ENCODE measurements at places on chromosomes 3 and 15. TPM values are rescaled to one million over a fixed set of nuclear protein-coding genes. Genes with fewer than 3 reads are reported as not detected.

AP3B2 gene
- total RNA-seq = 24.7 TPM

XRN1 gene
- total RNA-seq = 59.7 TPM

ABHD6 gene
- total RNA-seq = 4.9 TPM

GHSR gene
- not detected for total RNA-seq

IGSF10 gene
- 0.24 TPM for total RNA-seq

FGF12 gene
- 15.7 TPM for total RNA-seq

- DNase-seq = peak; percentile 62
- no peak overlapping the region for H3K27ac ChIP-seq
- no peak overlapping the region for H3K4me3 ChIP-seq
- H3K4me1 ChIP-seq = peaks cover 45% of the 10 kb centered on the region
- peaks cover 10% of the 10 kb centered on the region for H3K27me3 ChIP-seq
Observed at GRCh38 chr3:195546130-195546560, 3.0 kb upstream of the PPP1R2 start.

- no peak overlapping the region for H3K27ac ChIP-seq
- no peaks in the 10 kb centered on the region for H3K27me3 ChIP-seq
- no peak overlapping the region for H3K4me3 ChIP-seq
- no peak for DNase-seq
- H3K4me1 ChIP-seq = no peaks in the 10 kb centered on the region
- no peaks in the 10 kb centered on the region for H3K36me3 ChIP-seq
Observed at GRCh38 chr3:191300422-191300821, 28.8 kb upstream of the CCDC50 start.

- no peak for DNase-seq
- H3K4me1 ChIP-seq = peaks cover 7% of the 10 kb centered on the region
- H3K27me3 ChIP-seq = peaks cover 96% of the 10 kb centered on the region
- H3K36me3 ChIP-seq = no peaks in the 10 kb centered on the region
- H3K27ac ChIP-seq = no peak overlapping the region
- no peak overlapping the region for H3K4me3 ChIP-seq
Observed at GRCh38 chr3:127410678-127411077, 122.8 kb upstream of the PRR20G start.

- H3K4me3 ChIP-seq = no peak overlapping the region
- peaks cover 9% of the 10 kb centered on the region for H3K4me1 ChIP-seq
- no peaks in the 10 kb centered on the region for H3K27me3 ChIP-seq
- H3K27ac ChIP-seq = no peak overlapping the region
Observed at GRCh38 chr15:99406120-99406519, 154.8 kb downstream of the LRRC28 start.

- no peak overlapping the region for H3K27ac ChIP-seq
- no peak for DNase-seq
- no peak overlapping the region for H3K4me3 ChIP-seq
- no peaks in the 10 kb centered on the region for H3K36me3 ChIP-seq
- H3K4me1 ChIP-seq = peaks cover 9% of the 10 kb centered on the region
- H3K27me3 ChIP-seq = no peaks in the 10 kb centered on the region
Observed at GRCh38 chr3:110164632-110165369, 827.5 kb upstream of the DPPA4 start.

DNA sequence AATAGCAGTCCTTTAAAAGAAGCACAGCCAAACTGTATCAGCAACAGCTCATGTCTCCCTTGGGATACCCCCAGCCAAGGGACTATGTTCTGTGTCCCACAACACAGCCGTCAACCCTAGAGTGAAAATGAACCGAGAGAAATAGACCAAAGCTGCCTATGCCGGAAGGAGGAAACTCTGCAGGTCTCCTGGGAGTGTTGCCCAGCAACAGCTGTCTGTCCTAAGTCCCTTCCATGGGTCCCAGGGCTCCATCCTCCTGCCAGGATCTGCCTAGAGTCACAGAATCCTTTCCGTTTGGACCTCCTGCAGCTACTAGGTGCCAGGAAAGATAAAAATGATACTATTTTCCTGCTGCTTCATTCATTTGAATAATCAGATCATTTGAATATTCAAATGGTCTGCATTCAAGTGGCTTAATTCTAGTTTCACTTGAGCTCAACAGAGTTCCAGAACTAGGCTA, 53.1 kb downstream of the TRANK1 start:
- no peaks in the 10 kb centered on the region for H3K27me3 ChIP-seq
- H3K4me3 ChIP-seq = no peak overlapping the region
- DNase-seq = no peak
- no peaks in the 10 kb centered on the region for H3K4me1 ChIP-seq
- H3K36me3 ChIP-seq = no peaks in the 10 kb centered on the region

DNA sequence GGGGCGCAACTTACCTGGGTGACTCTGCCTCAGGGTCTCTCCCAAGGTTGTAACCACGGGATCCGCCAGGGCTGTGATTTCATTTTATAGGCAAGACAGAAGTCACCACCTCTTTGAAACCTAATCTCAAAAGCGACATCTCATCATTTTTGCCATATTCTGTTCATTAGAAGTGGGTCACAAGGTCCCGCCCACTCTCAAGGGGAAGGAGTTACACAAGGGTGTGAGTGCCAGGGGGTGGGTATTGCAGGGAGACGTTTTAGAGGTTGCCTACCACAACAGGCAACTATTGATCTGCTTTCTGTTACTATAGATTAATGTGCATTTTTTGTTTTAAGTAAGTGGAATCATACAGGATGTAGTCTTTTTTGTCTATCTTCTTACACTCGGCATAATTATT, 56.6 kb upstream of the ADPGK start:
- no peak overlapping the region for H3K27ac ChIP-seq
- no peak overlapping the region for H3K4me3 ChIP-seq
- no peaks in the 10 kb centered on the region for H3K4me1 ChIP-seq
- H3K36me3 ChIP-seq = no peaks in the 10 kb centered on the region
- DNase-seq = no peak

DNA sequence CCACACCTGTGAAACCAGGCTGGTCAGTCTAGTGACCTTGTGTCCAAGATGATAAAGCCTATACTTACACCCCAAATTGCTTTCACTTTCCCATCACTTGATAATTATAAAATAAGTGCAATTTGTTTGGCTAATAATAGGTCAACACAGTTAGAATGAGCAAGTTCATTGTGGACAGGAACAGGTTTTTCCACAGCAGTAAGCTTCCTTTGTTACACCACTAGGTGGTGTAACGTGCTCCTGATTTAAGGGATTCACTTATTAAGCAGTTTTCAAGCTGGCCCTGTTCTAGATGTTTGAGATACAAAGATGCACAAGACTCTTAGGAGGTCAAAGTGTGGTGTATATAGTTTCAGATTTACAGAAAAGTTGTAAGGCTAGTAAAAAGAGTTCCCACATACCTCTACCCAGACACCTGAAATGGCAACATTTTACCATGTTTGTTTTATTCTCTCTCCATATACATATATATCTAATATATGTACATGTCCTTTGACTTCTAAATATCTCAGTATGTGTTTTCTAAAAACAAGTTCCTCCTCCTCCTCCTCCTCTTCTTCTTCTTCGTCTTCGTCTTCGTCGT, 6.8 kb upstream of the MFSD1 start:
- H3K27me3 ChIP-seq = no peaks in the 10 kb centered on the region
- H3K27ac ChIP-seq = no peak overlapping the region
- H3K36me3 ChIP-seq = peaks cover 10% of the 10 kb centered on the region
- H3K4me1 ChIP-seq = peaks cover 39% of the 10 kb centered on the region
- DNase-seq = peak; percentile 45
- no peak overlapping the region for H3K4me3 ChIP-seq

- peaks cover 18% of the 10 kb centered on the region for H3K36me3 ChIP-seq
- peak overlapping the region; percentile 58 for H3K27ac ChIP-seq
- no peaks in the 10 kb centered on the region for H3K27me3 ChIP-seq
- peaks cover 8% of the 10 kb centered on the region for H3K4me1 ChIP-seq
Observed at GRCh38 chr3:120449701-120450599, 842 bp downstream of the FSTL1 start.

- peak overlapping the region; percentile 76 for H3K4me3 ChIP-seq
- H3K36me3 ChIP-seq = peaks cover 13% of the 10 kb centered on the region
- H3K4me1 ChIP-seq = peaks cover 7% of the 10 kb centered on the region
Observed at GRCh38 chr3:127546970-127547733, 43.4 kb downstream of the TPRA1 start.

DNA sequence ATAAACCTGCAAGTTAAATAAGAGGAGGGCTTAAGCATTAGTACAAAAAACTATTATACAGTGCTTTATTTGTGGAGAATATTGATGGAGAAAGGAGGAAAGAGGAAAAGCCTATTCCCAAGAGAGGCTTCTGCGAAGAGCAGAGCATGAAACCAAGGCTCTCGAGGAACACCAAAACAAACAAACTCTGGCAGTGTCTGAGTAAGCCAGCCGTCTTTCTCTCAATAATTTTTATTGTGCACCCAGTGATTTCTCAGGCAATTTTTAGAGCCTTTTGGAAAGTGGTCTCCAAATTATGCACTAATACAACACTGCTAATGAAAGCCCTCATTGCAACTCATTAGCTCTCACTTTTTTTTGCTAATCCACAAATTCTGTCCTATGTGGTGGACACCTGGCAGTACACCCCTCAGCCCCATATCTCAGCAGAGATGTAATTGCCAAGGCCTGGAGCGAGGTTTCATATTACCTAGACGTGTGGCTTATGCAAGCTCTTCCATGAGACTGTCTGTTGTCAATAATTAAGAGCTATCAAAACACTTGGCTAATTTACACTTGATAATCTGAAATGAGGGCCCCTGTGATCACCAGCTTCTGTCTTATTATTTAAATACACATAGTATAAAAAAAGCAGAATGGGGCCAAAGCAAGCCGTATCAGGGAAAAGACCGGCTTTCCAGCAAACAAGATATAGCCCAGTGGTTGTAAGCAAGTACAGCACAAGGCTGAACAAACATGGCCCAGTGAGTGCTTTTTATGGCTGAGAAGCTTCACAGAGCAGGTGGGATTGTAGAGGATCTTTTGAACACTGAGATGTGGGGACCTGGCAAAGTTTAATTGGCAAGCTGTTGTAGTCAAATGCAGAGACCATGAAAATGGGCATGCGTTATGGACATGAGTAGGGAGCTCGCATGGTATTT, 216.9 kb downstream of the ROBO2 start:
- no peak overlapping the region for H3K27ac ChIP-seq
- H3K4me1 ChIP-seq = no peaks in the 10 kb centered on the region
- no peak for DNase-seq
- H3K4me3 ChIP-seq = no peak overlapping the region
- H3K27me3 ChIP-seq = no peaks in the 10 kb centered on the region

DNA sequence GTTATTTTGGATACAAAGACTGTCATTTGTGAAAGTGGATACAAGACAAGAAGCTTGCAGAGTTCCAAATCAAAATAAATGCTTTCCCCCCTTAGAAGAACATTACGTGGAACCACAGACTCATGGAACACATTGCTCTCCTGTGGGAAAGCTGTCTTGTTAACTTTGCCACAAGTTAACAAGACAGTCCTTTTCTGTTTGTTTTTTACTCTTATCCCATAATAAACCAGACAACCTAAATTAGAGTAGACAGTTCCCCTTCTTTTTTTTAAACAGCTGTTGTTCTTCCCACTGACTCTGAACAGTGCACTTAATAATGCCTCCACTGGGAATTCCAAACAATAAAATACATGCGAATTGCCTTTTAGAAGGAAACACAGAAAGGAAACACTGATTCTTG, 255.3 kb upstream of the UBE2E2 start:
- H3K4me1 ChIP-seq = no peaks in the 10 kb centered on the region
- no peak overlapping the region for H3K4me3 ChIP-seq
- no peak for DNase-seq
- no peak overlapping the region for H3K27ac ChIP-seq
- no peaks in the 10 kb centered on the region for H3K27me3 ChIP-seq
- H3K36me3 ChIP-seq = no peaks in the 10 kb centered on the region

- DNase-seq = no peak
- H3K4me3 ChIP-seq = no peak overlapping the region
- H3K4me1 ChIP-seq = peaks cover 13% of the 10 kb centered on the region
- no peak overlapping the region for H3K27ac ChIP-seq
- peaks cover 7% of the 10 kb centered on the region for H3K27me3 ChIP-seq
- H3K36me3 ChIP-seq = no peaks in the 10 kb centered on the region
Observed at GRCh38 chr3:140760324-140761075, 82.6 kb downstream of the TRIM42 start.

DNA sequence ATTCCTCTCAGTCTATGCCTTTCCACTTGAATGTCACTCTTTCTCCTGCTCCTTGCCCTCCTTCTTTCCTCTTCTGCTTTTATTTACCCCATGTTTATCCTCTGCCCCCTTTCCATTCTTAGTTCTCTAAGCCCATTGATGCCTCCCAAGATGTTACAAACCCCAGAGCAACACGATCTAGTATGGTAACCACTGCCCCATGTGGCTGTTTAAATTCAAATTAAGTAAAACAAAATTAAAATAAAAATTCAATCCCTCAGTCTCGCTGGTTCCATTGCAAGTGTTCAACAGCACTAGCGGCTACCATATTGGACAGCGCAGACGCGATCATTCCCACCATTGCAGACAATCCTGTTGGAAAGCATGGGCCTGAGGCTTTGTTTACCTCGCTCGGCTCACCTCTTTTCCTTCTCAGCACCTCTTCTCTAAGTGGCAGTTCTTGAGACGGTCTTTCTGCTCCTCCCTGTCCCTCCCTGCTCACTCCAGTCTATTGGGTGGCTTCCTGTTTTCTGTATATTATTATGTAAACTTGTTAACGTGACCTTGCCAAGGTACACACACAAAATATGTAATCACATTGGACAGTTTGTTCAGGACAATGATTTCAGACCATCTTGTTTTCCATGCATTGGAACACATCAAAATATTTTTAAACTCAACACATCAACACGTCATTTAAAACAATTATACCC, 21.8 kb upstream of the CA12 start:
- no peak for DNase-seq
- no peaks in the 10 kb centered on the region for H3K36me3 ChIP-seq
- no peaks in the 10 kb centered on the region for H3K27me3 ChIP-seq
- H3K4me3 ChIP-seq = no peak overlapping the region
- H3K27ac ChIP-seq = no peak overlapping the region
- peaks cover 27% of the 10 kb centered on the region for H3K4me1 ChIP-seq
